ENCODE measurements at places on chromosomes 6 and 20. TPM values are rescaled to one million over a fixed set of nuclear protein-coding genes. Genes with fewer than 3 reads are reported as not detected.

SLC35D3 gene
- total RNA-seq: 0.57 TPM

IL17A gene
- total RNA-seq: not detected

CLVS2 gene
- 0.73 TPM for total RNA-seq

DDAH2 gene
- 53.3 TPM for total RNA-seq

LRRN4 gene
- total RNA-seq: 0.61 TPM

ULBP2 gene
- total RNA-seq: not detected

SCGN gene
- total RNA-seq: not detected

PTCRA gene
- not detected for total RNA-seq

KCNK17 gene
- 3.0 TPM for total RNA-seq

TBXT gene
- total RNA-seq: 0.25 TPM

DNA sequence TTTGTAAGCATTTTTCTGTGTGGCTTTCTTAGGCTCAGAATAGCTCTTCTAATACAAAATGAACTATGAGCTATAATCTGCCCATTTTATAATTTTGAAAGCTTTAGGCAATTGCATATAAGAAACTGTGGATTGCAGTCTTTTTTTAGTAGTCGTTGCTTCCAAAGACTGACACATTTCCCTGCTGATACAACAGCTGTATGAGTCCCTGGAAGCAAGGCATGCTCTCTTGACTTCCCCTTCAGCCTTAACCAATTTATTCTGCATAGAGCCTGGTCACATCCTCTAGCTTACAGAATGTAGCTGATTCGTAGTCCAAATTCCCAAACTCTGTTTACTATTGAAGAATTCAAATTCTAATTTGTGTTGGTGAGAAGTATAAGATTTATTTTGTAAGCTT lies 155.3 kb upstream of the EYA4 start:
- DNase-seq: no peak
- no peaks in the 10 kb centered on the region for H3K36me3 ChIP-seq
- no peaks in the 10 kb centered on the region for H3K27me3 ChIP-seq
- no peak overlapping the region for H3K27ac ChIP-seq
- no peak overlapping the region for H3K4me3 ChIP-seq

DNA sequence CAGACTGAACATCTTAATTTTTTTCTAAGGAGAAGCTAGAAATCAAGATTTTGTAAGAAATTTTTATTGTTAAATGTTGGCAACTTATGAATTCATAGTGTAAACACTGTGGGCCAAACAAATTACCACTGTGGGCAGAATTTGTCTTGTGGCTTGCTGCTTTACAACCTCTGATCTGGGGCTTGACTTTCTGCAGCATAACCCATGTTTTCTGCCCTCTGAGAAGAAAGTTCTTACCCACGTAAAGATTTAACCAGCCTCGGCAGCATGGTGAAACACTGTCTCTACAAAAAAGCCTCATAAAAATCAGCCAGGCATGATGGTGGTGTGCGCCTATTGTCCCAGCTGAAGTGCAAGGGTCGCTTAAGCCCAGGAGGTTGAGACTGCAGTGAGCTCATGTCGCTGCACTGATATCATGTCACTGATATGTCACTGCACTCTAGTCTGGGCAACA lies 12.9 kb downstream of the ITCH start:
- H3K27me3 ChIP-seq: no peaks in the 10 kb centered on the region
- no peak overlapping the region for H3K27ac ChIP-seq
- no peak for DNase-seq
- H3K36me3 ChIP-seq: peaks cover 13% of the 10 kb centered on the region
- H3K4me3 ChIP-seq: no peak overlapping the region

DNA sequence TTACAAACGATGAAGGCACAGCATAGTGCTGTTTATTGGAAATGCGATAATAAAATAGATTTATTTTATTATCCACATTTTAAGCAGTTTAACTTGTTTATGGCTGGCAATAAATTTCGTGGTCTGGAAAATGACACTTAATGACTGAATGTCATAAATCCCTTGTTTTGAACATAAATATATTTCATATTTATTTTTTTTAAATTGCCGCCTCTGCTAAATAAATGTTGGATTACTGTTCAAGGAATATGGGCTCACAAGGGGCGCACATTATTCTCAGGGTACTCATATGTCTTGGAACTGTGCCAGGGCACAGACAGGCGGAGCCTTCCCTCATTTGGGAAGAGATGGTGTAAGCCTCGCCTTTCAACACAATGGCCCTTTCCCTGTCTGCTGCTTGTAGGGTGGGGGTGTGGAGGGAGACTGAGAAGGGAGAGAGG lies 134.3 kb downstream of the PXDC1 start:
- no peak overlapping the region for H3K4me3 ChIP-seq
- no peak for DNase-seq
- H3K27ac ChIP-seq: no peak overlapping the region
- no peaks in the 10 kb centered on the region for H3K4me1 ChIP-seq

- no peak for DNase-seq
- no peaks in the 10 kb centered on the region for H3K4me1 ChIP-seq
- no peaks in the 10 kb centered on the region for H3K36me3 ChIP-seq
- no peak overlapping the region for H3K27ac ChIP-seq
- H3K27me3 ChIP-seq: no peaks in the 10 kb centered on the region
- H3K4me3 ChIP-seq: no peak overlapping the region
Measured at GRCh38 chr20:48702455-48702913, 125.3 kb downstream of the PREX1 start.

DNA sequence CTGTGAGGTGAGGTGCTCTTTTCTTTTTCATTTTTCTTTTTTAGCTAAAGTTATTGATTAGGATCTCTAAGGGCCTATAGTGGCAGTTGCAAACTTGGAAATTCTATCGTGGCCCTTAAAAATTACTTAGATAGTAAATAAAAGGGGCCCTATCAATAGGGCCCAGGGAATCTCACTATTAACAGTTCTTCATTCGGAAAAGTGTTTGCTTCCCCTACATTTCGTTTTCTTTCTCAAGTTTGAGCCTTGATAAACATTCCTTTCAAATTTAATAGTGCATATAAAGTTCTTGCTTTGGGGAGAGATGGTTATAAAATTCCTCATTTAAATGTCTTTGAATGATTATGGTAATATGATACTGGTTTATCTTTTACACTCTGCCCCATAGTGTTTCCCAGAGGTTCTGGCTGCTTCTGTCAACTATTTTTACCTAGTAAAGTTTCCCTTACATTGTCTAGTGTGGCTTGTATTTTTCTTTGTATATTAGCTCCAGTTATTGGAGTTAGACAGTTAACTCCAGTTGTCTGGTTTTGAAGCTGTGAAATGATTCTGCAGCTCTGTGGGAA lies 70.4 kb upstream of the GLP1R start:
- no peak overlapping the region for H3K27ac ChIP-seq
- DNase-seq: no peak
- H3K4me1 ChIP-seq: peaks cover 6% of the 10 kb centered on the region
- H3K36me3 ChIP-seq: no peaks in the 10 kb centered on the region
- no peak overlapping the region for H3K4me3 ChIP-seq

DNA sequence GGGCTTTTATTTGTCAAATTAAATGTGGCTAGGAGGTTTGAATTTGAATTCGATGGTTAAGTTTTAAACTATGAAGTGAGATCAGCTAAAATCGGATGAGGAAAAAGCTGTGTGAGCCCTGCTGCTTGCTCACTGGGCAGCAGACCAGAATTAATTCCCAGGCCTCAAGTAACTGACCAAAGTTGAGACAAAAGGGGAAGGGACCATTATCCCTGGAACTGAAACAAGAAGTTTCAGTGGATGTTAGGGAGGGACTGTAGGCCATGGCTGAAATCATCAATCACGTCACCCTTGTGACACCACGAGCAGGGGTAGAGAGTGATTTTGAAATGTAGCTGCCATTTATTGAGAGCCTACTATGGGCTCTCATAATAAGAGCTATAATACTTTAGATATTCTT lies 7.0 kb upstream of the PRSS35 start:
- H3K27ac ChIP-seq: no peak overlapping the region
- H3K4me1 ChIP-seq: no peaks in the 10 kb centered on the region
- no peak overlapping the region for H3K4me3 ChIP-seq

DNA sequence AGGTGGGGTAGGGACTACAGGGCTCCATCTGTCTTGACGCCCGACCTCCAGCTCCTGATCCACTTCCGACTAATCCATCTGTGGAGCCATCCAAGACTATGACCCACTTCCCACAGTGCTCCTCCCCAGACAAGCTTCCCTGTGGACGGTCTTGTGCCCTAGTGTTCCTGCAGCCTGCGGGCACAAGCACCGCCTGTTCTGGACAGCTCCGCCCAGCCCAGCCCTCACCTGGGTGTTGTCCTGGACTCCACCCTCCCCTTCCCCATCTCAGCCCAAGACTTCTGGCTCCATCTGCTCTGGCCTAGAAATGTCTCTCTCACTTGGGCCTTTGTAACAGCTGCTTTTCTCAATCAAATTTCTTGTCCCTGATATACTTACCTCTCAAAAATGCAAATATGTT lies 102.0 kb downstream of the MAFB start:
- H3K27ac ChIP-seq: no peak overlapping the region
- DNase-seq: no peak
- H3K4me3 ChIP-seq: no peak overlapping the region

- H3K4me1 ChIP-seq: no peaks in the 10 kb centered on the region
- H3K4me3 ChIP-seq: no peak overlapping the region
- no peak for DNase-seq
- no peaks in the 10 kb centered on the region for H3K36me3 ChIP-seq
- H3K27ac ChIP-seq: no peak overlapping the region
Measured at GRCh38 chr20:48690888-48691287, 136.9 kb downstream of the PREX1 start.

DNA sequence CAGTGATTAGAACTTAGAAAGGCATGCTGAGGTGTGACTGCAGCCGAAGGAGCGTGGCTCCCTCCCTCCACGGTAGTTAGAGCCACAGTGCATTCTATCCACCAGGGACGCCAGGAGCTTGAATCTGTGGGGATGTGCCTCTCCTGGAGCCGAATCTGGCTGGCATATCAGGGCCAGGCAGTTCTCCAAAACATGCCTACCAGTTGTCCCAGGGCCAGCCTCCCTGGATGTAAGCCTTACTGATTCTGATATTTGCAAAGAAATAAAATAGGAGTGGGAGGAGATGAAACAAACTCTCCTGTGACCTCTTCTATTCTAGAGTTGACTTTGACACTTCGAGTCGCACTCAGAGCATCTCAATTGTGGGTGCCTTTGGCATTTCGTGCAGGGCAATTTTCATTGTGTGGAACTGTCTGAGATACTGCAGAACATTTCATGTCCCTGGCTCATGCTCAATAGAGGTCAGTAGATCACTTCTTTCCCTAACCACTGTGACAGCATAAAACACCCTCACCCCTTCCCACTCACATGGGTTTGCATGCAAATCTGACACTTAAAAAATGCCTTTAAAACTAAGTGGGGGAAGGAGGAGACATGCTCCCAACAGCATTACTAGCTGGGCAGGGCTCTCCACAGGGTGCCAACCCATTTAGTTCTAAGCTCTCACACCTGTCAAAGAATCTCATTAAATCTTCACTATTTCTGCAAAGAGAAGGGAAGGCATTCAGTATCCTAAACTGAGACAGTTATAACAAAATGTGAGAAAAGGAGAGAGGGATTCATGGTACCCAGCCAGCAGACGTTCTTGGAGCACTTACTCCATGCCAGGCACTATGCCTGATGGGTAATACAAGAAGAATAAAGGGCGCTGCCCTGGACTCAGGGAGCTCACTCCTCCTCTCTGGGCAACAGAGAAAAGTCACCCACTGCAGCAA lies 378.9 kb downstream of the PREX1 start:
- H3K4me1 ChIP-seq: no peaks in the 10 kb centered on the region
- H3K4me3 ChIP-seq: no peak overlapping the region
- H3K27me3 ChIP-seq: no peaks in the 10 kb centered on the region
- no peaks in the 10 kb centered on the region for H3K36me3 ChIP-seq

GRCh38 chr6:170056278-170056711 lies 234.6 kb downstream of the DLL1 start:
- H3K27me3 ChIP-seq: no peaks in the 10 kb centered on the region
- no peak overlapping the region for H3K4me3 ChIP-seq
- peaks cover 5% of the 10 kb centered on the region for H3K4me1 ChIP-seq
- no peaks in the 10 kb centered on the region for H3K36me3 ChIP-seq
- H3K27ac ChIP-seq: no peak overlapping the region

DNA sequence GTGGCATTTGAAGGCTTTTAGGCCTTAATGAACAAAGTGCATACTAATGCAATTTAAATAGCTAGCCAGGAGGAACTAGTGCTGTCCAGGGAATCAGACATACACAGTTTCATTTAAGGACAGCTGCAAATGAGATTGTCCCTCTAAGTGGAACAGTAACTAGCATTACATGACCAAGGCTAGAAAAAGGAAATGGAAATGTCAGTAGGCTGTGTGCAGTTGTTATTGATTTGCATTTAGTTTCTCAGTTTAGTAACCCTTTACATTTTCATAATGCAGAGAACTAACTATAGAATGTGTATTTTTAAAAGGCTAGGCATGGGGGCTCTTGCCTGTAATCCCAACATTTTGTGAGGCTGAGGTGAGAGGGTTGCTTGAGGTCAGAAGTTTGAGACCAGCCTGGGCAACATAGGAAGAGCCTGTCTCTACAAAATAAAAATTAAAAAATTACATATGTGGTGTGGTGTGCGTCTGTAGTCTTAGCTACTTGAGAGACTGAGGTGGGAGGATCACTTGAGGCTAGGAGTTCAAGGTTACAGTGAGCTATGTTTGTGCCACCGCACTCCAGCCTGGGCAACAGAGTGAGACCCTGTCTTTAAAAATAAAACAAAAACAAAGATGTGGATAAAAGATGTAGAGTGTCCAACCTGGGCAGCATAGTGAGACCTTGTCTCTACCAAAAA lies 468.0 kb downstream of the UTRN start:
- H3K27me3 ChIP-seq: no peaks in the 10 kb centered on the region
- H3K4me3 ChIP-seq: no peak overlapping the region
- no peaks in the 10 kb centered on the region for H3K36me3 ChIP-seq

DNA sequence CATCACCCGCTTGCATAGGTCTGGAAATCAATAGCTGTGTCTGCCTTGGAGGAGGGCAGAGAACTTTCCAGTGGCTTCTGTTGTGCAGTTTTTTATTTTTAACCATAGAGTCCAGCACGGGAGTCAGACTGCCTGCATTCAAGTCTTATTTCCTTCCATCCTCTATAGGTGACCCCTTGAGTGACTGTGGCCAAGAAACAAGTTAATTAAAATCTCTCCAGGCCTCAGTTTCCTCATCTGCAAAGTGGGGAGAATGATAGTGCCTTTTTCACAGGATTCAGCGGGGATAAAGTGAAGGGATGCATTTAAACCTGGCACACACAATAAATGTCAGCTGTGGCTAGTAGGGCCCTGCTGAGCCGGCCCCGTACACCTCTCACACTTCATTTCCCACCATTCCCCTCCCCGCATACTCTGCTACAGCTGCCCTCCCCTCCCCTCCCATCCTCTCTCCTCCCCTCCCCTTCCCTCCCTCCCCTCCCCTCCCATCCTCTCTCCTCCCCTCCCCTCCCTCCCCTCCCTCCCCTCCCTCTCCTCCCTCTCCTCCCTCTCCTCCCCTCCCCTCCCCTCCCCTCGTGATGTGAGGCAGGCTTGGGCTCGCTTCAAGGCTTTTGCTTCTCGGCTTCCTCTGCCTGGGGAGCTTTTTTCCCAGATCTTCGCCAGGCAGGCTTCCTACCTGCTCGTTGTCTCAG lies 150.5 kb downstream of the TFAP2C start:
- no peak for DNase-seq
- no peaks in the 10 kb centered on the region for H3K36me3 ChIP-seq
- H3K27ac ChIP-seq: no peak overlapping the region
- no peaks in the 10 kb centered on the region for H3K27me3 ChIP-seq
- no peaks in the 10 kb centered on the region for H3K4me1 ChIP-seq

All from H1 (cell line).